ENCODE measurements at places on chromosomes 1 and 21.
A peak's percentile ranks its signal among the peaks of the same experiment; 100 is the strongest.

GRCh38 chr1:246297279-246298265 is 209.5 kb downstream of the SMYD3 start:
- DNase-seq: no peak

GRCh38 chr1:241180569-241180968 is 176.4 kb downstream of the RGS7 start:
- DNase-seq: no peak

- DNase-seq: no peak
Observed at GRCh38 chr1:184838504-184838951, 83.9 kb upstream of the EDEM3 start.

- no peak for DNase-seq
Observed at GRCh38 chr1:36024847-36025246, 59.0 kb upstream of the TEKT2 start.

DNA sequence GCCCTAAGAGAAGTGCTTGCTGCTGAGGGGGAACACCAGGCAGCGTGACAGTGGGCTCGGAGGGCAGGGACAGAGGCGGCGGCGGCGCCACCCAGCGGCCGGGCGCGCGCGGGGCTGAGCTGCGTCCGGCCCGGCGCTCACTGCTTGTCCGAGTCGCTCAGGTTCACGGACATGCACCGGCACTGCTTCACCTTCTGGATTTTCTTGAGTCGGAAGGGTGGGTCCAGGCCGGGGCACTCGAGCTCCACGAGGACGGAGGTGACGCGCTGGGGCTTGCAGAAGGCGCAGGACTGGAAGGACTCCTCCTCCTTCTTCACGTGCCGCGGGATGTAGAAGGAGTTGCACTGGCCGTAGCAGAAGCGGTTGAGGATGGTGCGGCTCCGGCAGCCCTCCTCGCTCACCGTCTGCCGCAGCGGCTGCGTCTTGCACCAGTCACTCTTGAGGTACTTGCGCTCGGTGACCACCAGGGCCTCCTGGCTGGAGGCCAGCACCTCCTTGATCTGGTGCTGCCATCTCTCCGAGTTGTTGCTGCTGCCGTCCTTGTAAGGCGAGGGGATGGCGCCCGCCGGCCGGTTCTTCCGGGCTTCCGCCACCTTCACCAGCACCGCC is 119.0 kb downstream of the GREM2 start:
- DNase-seq: peak; percentile 58

- DNase-seq: no peak
Observed at GRCh38 chr21:35375115-35375514, 326.0 kb upstream of the RUNX1 start.

DNA sequence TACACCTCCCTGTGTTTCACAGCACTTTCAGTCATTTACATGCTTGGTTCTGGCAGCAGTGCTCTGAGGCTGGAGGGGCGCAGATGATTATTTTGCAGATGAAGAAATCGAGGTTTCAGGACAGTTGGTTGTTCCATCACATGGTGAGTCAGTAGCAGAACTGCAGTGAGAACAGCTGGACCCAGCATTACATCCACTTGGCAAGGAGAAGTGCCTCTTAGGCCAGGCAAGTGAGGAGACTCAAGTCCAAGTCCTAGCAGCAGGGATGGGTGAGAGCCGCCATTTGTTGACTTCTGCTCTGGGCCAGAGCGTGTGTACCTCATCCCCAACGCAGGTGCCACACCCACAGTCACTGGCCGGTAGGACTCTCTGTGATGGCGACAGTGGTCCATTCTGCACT is 26.8 kb upstream of the EPHA8 start:
- DNase-seq: no peak

GRCh38 chr1:161681879-161682278 is 18.9 kb downstream of the FCGR2B start:
- no peak for DNase-seq

DNA sequence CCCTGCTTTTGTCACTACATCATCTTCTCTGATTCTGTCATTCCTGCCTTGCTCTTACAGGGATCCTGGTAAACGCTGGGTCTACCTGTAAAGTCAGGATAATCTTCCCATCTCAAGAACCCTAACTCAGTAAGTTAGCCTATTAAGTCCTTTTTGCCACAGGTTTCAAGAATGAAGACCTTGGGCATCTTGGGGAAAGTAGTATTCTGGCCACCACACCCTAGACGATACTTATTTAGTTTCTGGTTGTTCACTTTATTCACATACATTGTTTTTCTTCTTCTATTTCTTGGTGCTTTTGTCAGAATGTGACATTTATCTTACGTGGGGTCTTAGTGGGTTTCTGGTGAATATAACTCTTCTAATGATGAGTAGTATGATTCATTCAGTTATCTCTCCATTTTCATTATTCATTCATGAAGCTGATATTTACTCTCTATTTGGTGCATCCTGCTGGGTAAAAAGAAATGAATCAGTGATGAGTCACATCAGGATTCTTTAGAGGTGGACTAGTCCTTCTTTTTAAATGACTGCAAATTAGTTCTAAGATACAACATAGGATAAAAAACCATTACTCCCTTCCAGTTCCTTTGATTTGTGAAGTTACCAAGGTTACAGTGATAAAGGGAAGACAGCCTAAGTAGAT is 514.4 kb upstream of the B3GALT2 start:
- DNase-seq: no peak

GRCh38 chr1:182301467-182302198 is 90.0 kb downstream of the GLUL start:
- peak; percentile 98 for DNase-seq

- no peak for DNase-seq
Observed at GRCh38 chr1:158393476-158393875, 5.8 kb downstream of the OR10T2 start.
